B cell (primary cell): ENCODE measurements at places on chromosomes 16 and 17.
A peak's percentile ranks its signal among the peaks of the same experiment; 100 is the strongest.

DNA sequence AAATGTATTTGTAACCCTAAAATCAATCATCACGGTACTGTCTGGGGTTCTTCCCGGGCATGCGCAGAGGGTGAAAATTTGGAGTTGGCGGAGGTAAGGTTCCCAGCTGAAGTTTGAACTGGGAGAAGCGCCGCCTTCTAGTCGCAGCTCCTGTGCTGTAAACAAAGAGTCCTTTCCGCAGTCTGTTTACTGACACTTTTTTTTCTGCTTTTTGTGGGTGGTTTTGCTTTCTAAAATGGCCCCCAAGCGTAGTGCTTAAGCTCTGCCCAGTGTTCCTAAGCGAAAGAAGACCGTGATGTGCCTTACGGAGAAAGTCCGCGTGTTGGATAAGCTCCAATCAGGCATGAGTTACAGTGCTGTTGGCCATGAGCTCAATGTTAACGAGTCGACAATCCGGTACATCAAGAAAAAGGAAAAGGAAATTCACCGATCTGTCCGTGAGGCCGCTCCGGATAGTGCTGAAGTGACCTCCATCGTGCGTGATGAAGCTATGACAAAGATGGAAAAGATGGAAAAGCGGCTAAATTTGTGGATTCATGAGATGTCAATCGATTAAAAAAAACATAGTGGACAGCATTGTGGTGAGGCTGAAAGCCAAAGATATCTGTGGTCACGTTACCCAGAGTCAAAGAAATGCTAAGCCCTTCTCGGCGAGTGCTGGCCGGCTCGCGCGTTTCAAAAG is 570 bp upstream of the CFDP1 start:
- no peak for DNase-seq

- no peak for DNase-seq
Measured at GRCh38 chr16:66115373-66115772, 251.1 kb upstream of the CDH5 start.

- no peak for DNase-seq
Measured at GRCh38 chr16:10827691-10828341, 9.2 kb upstream of the TVP23A start.

GRCh38 chr17:41071606-41072360 is 6.1 kb upstream of the KRTAP2-4 start:
- DNase-seq = no peak

DNA sequence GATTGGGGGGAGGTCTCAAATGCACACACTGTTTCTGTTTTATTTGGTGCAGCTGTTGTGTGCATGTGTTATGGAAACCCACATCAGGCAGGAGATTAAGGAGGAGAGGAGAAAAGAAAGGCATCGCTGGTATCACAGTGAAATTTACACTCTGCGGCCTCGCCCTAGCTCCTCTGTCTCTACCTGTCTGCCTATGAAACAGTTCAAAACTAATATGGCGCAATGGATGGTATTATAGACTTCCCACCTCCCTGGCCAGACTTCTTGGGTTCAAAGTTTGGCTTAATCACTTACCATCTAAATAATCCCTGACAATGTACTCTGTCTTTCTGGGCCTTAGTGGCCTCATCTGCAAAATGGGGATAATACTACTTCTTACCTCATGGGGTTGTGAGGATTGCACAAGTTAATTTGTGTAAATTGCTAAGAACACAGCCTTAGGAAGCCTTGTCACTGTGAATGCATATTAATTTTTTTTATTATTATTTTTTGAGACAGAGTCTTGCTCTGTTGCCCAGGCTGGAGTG is 1.4 kb upstream of the ABCC1 start:
- no peak for DNase-seq

DNA sequence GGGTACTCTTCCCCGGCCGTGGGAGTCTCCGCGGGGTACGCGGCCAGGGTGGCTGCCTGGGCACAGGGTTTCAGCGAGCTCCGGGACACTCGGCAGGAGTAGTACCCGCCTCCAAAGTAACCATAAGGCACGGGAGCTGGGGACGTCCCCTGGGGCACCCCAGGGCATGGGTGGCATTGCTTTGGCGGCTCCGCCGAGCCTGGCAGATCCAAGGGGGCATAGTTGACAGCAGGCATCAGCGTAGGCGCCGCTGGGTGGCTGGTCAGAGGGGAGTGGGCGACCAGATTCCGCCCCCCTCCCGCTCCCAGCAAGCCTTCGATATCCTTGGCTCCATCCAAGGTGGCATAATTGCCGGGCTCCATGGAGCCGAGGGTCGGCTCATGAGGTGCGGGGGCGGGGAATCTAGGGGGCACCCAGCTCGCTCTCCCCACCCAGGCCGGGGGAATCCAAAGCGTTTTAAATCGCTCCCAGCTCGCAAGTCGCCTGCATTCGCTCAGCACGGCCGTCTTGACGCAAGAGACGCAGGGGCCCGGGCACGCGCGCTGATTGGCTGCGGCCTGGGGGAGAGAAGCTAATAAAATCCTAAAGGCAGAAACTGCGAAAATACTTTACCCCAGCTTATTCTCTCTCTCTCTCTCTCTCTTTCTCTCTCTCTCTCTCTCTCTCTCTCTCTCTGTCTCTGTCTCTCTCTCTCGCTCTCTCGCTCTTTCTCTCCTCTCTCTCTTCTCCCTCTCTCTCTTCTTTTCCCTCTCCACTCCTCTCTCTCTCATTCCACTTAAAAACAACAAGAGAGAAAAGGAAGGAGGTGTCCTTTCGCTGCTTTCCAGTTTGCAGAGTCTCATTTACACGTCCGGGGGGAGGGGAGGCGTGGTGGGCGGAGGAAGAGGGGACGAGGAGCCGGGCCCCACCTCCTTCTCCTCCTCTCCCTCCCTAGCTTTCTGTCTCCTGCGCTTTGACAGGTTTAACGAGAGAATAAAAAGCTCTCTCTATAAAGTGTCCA is at the start of gene HOXB13:
TSS of gene HOXB13 (minus strand) at position 519 of the 1,000 bp plus-strand sequence. CDS start at position 362, 157 bp downstream.
- DNase-seq = peak; percentile 46

DNA sequence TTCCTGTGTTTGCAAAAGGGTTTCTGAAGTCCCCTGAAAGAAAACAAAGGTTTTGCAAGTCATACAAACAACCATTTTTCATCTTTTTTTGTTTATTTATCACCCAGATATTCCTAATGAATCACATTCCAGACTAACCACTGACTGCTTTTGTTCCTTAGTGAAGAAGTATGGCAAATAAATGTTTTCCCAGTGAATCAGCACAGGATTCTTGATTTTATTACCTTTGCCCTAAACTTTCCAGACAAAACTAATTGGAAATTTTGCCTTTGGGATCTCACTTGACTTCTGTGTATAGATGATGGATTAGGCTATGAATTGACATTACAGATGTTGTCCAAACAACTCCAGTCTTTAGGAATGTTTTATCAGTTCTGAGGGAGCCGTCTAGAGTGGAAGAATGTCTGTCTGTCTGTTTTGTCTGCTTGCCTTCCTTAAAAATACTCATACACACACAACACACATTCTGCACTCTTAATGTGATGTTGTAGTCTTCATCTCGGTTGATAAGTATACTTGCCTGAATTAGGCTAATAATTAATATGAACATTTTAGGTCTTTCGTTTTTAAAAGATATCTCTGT is 48.9 kb downstream of the VMP1 start:
- DNase-seq = no peak

DNA sequence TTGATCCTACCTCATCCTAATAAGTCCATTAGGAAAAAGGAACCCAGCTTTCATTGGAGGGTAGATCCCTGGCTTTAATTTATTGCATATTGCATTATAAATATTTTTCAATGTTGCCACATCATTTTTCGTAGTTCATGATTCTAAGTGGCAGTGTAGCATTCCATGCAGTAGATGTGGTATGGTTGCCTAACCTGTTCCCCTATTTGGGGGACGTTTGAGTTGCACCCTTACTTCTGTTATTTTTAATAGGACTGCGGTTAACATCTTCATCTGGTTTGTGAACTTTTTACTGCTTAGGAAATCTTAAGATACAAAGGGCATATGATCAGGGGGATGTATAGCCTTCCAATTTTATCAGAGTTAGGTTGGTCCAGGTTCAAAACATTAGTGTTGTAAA is 5.4 kb downstream of the SCPEP1 start:
- DNase-seq = no peak

- no peak for DNase-seq
Measured at GRCh38 chr17:67452681-67453554, 75.8 kb downstream of the PITPNC1 start.

DNA sequence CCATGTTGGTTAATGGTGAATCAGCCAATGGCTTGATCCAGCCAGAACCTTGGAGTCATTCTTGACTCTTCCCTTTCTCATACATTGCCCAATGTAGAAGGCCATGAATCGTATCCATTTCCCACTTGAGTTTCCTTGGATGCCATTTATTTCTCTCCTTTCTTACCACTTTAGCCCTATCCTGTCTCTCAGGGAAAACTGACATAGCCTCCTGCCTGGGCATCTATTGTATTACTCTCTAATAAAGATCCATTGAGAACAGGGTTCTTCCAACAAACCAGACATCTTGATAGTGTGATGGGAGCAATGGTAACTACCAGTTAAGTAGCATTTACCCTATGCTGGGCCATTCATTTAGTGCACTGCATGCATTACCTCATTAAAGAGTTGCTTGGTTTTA is 104.2 kb upstream of the CDH11 start:
- DNase-seq = no peak

DNA sequence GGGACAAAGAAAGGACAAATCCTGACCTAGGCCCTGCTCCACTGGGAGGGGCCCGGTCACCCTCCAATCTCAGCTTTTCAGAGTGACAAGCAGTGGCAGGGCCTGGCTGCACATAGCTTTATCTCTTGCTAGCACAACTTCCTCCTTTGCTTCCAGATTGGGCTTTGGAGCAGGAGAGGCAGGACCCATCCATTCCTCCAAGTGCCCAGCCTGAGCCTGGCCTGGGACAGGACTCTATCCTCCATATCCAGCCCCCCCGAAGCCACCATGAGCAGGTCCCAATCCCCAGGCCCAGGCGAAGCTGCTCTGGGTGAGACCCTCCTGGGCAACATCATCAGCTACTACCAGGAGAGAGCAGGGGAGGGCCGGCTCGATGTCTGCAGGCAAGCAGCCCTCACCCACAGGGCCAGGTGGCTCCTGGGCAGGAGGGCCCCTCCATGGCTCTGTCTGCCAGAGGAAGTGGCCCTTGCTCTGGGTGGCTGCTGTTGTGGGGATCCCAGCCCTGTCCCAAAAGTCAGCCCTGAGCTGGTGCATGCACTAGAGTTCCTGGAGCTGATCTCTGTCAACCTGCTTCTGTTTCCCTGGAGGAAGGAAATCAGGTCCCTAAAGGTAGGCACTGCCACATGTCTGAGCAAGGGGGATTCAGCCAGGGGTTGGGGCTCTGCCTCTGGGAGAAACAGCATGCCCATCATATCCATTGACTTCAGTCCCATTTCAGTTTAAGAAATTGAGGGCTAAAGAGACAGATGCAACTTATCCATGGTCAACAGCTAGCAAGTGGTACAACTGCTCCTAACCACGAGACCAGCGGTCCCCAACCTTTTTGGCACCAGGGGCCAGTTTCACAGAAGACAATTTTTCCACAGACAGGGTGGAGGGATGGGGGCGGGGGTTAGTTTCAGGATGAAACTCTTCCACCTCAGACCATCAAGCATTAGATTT is 58.9 kb downstream of the TK2 start:
- peak; percentile 6 for DNase-seq

DNA sequence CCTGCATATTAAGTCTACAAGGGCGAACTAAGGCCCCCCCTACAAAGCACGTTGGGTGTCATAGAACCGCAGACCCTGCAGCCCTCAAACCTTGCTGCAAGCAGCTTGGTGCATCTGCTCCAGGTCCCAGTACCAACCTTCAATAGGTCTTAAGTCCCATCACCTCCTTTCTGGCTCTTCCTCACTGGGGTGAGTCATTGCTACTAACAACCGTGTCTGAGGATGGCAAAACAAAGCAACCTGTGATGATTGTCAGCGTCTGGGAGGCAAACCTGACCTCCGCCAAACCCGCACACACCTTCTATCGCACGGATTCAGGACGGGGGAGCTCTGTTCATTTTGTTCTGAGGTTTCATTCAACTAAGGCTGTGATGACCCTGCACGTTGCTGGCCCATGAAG is 138.9 kb downstream of the SLC39A11 start:
- no peak for DNase-seq

- no peak for DNase-seq
Measured at GRCh38 chr16:78375055-78375679, 275.7 kb downstream of the WWOX start.

- no peak for DNase-seq
Measured at GRCh38 chr16:52555572-52555971, 8.6 kb upstream of the TOX3 start.

DNA sequence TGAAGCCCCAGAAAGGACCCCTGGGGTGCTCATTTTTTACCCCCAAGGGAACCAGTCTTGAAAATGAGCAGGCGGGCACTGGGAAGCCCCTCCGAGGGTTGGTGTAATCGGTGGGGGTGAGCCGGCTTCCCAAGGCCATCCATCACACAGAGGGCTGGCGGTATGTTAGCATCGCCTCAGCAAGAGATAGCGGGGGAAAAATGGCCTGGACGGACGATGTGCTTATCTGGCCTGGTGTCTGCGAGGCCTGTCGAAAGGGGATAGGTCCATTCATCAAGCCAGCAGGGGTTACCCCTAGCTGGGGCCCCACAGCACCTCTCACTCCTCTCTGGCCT is 188.9 kb downstream of the IRF8 start:
- DNase-seq = no peak

GRCh38 chr16:56848029-56848936 is 16.7 kb upstream of the SLC12A3 start:
- no peak for DNase-seq

DNA sequence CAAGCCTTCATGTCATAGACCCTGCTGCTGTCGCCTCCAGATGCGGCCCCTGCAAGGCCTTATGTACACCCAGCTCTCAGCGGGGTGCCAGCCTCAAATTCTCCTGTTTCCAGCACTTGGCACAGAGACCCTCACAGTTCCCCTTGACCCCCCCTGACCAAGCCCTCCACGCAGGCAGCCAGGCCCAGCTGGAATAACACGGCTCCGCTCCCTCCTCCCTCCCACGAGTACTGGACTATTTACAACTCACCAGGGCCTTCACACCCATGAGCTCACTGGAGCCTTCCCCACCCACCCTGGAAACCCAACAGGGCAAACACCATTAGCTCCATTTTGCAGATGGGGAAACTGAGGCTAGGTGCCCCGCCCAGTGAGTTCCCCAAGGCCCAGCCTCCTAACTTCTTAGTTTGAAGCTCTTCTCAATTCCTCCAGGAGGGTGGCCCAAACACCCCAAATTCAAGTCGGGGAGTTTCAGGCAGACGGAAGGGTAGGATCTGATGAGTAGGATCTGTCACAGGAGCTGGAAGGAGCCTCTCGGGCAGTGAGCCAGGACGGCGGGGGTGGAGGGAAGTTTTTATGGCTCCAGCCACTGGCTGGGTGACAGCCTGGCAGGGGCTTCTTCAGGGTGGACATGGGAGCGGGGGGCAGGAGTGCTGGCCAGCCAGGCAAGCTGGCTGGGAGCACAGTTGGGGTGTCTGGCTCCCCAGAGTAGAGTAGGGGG is 17.5 kb upstream of the DLX4 start:
- no peak for DNase-seq
